ENCODE measurements at places on chromosomes 6 and 20.

DNA sequence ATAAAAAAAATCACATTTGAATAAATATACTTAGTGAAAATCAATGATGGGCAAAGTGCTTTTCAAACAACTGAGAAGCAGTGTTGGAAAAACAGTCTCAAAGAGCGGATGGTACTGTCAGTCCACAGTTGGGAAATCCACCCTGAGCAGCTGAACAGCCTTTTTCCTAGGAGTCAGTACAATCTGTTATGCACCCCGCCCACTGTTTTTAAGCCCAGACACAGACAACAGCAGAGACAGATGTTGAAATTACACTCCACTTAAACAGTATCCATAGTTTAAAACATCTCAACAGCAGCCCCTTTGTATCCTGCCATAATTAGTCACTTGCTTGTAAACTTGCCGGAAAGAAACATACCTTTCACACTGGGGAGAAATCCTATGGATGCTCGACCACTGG is 372 bp downstream of the KIAA0408 start:
- peak; percentile 62 for DNase-seq

- no peak for DNase-seq
These were observed 56.8 kb upstream of the EEF1A1 start for GRCh38 chr6:73577676-73578075.

DNA sequence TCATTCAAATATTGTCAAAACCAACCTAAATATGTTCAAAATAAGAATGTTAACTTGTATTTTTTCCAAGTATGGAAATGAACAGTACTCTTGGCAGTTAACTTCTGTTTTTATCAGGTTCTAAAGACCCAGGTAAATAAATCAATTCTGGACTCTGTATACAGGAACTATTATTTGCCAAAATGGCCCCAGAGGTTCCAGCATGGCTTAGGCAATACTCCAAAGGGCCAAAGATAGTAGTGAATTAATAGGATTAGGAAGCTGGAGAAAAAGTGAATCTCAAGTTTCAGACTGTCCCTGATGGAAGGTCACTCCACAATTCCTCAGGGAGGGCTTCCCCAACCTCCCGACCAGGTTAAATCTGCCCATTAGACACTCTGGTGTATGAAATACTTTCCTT is 6.7 kb downstream of the BACH2 start:
- no peak for DNase-seq

DNA sequence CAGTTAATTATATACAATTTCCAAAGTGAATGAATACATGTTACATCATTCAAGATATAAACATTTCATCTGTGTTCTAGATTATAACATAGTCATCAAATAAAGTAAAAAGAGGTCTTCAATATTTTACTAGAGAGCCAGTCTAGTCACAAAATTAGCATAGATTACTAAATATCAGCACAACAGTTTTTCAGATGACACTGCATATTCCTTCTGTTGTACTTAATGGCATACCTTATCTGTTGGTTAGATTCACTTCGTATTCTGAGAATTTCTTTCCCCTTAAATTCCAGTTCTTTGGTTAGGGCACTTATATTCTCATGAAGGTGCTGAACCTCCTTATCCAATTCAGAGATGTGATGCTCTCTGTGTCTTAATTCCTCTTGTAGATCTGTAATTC is 39.8 kb upstream of the MCM9 start:
- DNase-seq = no peak

- DNase-seq = no peak
These were observed 102.7 kb downstream of the KCNQ5 start for GRCh38 chr6:72724545-72724944.

DNA sequence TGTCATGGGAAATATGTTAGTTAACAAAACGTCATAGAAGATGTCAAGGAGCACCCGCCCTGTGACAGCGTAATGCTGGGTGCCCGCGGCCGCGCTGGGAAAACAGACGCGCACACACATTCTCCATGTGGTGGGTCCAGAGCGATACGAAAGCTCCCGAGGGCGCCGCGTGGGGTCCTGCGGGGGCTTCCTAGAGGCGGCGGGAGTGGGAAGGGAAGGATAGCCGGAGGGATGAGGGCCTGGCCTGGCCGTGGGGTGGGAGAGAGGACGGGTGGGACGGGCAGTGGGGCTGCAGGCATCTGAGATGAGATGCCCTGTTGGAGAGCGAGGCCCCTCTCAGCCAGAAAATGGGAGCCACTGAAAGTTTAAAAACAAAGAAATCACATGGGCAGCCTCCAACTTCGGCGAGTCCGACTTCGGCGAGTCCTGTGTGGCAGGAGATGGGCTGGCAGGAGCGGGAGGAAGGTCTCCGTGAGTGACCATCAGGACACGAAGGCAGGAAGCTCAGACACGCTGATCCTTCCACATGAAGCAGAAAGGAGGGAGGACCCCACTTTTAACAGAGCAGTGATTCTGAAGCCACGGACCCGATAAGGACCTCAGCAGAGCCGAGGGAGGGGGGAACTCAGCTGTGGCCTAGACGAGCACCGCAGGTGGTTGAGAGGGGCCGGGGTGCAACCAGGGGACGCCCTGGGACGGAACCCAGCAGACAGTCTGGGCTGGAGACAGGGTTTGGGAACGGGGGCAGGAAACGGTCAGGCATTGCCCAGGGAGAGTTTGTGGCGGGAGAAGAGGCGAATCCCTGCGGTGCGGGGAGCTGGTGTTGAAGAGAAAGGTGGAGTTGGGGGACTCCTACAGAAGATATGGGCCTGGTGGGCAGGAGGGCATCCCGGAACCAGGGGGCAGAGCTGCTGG is 114.1 kb upstream of the FRMD1 start:
- DNase-seq = no peak

DNA sequence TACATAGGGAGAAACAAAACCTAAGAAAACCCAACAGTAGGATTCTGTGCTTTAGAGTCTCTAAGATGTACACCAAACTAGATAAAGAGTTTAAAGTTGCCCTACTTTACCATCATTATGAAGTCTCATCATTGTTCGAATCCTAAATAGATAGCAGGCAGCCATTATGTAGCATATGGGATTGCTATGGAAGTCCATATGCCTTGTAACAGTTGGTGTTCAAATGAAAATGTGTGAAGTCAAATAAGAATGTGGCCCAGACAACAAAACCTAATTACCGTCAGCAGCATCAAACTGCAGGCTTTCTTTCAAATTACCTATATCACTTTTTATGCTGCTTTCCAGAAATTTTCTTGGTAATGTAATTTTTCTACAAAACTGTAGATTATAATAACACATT is 1380.1 kb downstream of the GRIK2 start:
- DNase-seq = no peak

DNA sequence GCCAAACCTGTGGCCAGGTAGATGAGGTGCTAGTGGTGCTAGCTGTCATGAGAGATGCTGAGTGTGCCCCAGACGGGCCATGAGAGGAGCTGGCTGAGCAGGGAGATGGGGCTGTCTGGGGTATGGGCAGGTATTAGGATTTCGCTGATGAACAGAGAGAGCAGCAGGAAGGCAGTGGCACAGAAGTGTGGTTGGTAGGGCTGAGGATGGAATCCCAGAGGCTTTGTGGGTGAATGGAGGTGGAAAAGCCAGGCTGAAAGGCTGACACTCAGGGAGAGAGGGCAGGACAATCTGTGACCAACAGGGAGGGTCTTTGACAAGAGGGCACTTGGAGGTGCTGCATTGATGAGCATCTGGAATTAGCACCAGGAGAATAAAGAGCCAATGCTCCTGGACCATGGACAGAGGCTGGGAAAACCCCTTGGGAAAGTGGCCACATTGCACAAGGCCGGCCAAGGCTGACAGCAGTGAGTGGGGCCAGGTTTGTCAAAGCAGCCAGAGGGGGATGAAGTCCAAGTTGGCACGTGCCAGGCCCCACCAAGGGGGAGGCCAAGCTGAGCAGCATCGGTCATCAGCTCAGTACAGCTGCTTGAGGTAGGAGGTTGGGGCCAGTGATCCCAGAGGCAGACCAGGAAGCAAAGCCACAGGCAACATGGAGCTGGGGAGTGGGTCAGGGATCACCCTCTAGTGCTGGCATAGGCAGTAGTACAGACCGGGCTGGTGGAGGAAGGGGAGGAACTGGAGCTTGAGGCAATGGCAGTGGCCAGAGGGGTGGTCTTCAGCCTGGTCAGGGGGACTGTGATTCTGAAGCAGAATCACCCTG is 19.7 kb upstream of the SGK2 start:
- DNase-seq = no peak

GRCh38 chr6:124823240-124824111 is 138.8 kb upstream of the RNF217 start:
- DNase-seq = no peak

DNA sequence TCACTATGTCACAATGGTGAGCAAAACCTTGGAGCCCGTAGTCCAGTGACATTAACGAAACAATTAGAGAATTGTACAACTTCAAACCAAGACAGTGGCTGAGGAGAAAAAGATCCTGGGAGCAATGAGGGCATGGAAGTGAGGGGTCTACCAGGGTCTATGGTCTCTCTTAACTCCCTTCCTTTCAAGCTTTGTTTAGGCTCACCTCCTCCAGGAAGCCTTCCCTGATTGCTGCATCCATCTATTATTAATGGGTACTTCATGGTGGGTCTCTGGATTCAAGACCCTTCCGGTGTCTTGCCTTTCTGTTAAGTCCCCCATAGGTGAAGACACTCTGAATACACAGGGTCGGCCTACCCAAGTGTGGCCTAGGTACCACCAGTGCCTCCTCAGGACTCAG is 38.1 kb upstream of the MLN start:
- DNase-seq = no peak

DNA sequence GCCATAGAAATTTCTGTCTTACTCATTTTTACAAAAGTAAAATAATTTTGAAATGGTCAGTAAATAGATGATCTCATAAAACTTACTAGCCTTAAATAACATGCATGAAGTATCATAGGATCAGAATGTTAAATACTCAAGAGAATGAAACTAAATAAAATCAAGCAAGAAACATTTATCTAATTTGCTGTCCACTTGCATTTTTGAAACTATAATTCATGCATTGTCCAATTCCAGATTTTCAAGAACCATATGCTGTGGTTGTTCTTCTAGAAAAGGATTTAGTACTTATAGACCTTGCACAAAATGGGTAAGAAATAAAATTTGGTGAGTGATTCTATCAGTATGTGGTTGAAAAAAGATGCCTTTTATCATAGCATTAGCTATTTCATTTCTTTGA is 107.0 kb downstream of the STXBP5 start:
- DNase-seq = no peak

GRCh38 chr20:10231290-10231689 is 12.7 kb downstream of the SNAP25 start:
- DNase-seq = no peak

DNA sequence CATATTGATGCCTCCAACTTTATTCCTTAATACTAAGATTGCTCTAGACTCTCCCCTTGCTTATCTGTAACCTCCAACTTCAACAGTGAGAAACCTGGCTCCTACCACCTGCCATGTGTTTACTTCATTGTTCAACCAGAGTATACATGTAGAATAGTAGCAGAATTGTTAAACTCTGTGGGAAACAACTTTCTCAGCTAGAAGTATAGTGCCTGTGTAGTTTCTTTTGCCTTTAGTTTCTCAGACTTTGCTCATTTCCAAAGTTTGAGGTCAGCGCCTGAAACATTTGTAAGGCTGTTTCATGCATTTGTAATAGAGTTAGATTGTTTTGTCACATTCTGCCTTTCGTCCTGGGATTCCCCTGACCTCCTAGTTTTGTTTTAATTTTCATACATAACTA is 34.9 kb upstream of the HECA start:
- no peak for DNase-seq

DNA sequence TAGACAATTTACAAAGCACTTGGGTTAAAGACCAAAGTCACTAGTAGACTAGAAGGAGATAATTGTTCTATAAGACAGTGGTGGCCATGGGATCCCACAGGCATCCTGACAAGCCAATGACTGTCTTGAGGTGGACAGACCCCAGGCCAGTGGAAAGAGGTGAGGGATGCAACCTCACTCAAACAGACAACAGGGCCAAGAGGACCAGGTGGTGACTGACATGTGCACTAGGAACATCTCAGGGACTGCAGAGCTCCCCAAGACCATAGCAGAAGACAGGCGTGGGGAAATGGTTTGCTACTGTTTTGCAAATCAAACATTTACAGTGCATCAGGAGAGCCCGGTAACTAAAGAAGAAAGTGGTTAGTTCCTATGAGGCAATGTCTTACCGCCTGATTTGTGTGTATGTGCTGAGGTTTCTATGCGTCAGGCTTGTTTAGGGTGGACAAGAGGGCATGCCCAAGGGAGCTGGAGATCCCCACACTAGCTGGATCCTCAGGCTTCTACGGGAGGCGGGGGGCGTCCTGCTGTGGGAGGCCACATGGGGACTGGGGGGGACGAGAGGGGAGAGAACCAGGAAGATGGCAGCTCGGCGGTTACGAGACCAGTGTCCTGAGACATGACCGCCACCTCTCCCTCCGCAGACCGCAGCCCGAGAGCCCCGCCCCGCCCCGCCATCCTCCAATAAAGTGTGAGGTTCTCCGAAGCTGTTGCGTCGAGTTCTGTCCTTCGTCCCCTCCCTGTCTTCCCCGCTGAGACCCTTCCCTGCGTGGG is 623 bp upstream of the MRPS26 start:
- DNase-seq = peak; percentile 83

DNA sequence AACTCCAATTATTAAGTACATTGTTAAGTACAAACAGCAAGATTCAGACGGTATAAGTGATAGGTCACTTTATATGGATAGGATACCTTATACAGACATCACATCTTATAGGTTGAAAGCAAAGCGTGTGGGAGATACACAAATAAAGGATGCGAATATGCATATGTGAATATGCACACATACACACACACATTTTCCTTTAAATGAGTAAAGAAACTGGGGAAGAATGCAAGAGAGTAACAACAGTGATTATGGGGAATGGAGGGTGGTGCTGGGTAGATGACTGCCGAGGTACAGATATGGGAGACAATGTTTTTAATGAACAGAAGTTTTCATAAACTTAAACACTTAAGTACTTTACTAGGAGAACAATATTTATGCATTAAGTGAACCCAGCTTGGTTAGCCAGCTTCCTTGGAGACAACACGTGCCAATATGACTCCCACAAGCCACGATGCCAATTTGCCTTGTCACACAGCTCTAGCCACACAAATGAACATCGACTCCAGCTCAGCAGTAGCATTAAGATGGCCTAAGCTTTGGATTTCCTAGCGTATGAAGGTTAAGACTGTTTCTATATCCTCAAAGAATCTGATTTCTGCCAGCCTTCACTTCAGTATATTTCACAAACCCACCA is 96.6 kb downstream of the EPB41L2 start:
- no peak for DNase-seq

GRCh38 chr6:140554421-140554820 is 1180.0 kb upstream of the CITED2 start:
- no peak for DNase-seq

Measured in AG08395 (cell line).